ENCODE measurements at places on chromosomes 6 and 20.

DNA sequence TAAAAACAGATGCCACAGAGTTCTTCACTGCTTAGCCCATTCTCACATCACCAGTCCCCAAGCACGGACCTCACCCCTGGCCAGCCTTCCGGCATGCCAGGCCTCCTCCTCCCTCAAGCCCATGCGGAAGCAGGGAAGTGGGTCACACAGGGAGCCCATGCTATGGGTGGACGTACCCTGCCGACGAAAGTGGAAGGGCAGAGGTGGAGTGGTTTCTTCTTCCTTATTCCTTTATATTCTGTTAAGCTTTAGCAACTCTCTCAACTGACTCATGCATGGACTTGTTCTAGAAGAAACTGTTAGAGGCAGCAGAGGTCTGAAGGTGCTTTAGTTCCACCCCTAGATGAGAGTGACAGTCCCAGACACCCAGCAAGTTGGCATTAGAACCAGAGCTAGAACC, 118.6 kb downstream of the LY86 start:
- DNase-seq, result no peak

GRCh38 chr6:72206606-72207005, 320.3 kb downstream of the RIMS1 start:
- DNase-seq, result no peak

DNA sequence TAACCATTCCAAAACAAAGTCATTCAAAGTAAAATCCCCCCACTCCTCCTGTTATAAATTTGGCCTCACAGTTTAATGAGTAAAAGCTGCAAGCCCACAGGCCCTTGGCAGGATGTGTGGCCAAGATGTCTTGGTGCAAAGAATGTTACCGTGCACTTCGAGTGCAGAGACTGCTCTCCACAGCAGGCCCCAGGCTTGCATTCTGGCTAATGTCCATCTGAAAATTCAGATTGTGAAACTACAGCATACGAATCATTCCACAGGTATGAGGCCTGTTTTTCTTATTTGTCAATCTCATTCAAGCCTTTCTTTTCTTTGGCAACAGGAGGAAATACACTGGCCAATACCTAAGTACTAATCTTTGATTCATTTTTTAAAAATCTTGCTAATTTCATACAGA, 7.1 kb downstream of the RPS6KA2 start:
- DNase-seq, result no peak

DNA sequence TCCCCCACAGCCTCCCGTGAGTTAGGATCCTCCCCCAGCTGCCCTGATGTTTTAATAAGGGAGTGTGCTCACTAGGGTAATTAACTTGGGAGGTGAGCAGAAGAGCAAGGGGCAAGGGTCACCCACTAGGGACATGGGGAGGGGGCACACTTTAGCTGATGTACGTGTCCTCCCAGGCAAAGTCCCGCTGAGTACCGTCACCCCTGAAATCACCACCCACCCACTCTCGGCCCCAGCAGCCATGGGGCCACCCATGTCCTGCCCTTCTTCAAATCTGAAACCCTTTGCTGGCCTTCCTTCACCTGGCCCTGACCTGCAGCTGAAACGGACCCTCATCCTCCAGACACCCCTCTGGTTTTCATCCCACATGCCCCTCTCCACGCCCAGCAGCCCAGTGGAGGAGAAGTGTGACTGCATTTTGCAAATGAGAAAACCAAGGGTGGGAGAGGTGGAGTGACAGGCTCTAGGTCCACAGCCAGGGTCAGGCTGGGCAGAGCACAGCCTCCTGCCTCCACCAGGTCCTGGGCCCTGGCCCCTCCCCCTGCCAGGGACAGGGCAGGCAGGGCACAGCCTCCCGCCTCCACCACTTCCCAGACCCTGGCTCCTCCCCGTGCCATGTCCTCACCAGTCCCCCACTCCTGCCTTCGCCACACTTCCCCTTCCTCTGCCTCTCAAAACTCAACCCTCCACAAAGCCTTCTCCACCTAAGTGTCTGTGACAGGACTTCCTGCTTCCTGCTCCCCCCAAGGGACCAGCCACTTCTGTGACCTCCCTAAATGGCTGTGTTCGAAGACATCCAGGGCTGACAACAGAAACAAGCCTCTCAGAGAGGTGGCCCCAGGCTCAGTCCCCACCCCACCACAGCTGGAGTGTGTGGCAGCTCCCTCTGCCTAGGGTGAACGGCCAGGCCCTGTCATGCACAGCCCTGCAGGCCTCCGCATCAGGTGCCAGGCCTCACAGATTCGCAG, 15.1 kb downstream of the ACSS1 start:
- no peak for DNase-seq

DNA sequence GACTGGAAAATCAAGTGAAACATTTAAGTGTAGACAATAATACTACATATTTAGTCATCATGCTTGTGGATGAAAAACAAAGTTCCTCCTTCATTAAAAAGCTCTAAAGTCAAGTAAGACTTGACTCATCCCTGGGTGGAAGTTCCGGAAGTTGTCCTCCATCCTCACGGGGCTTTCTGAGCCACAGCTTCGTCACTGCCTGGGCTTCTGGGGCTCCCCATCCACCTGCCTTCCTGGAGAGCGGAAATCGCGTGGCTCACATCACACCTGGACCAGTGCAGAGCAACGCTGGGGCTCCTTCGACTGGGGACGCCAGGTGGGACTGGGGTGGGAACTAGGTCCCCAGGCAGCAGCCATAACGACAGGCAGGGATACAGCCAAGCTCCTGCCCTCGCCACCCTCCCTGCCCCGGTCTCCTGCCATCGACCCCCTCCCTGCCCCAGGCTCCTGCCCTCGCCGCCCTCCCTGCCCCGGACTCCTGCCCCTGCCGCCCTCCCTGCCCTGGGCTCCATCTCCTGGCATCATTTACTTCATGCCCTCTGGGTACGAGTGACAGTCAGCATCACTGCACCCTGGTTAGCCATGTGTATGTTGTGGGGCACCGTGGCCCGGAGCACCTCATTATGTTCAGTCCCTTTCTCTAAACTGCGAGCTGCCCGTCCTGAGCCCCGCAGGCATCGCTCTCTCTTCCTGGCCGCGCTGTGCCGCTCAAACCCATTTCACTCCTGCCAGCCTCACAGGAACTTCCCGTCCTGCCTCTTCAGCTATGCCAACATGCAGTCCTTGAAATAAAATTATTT, 12.9 kb downstream of the THBS2 start:
- DNase-seq, result no peak

- DNase-seq, result no peak
These were observed 31.7 kb downstream of the SLC35A1 start for GRCh38 chr6:87504441-87504840.

DNA sequence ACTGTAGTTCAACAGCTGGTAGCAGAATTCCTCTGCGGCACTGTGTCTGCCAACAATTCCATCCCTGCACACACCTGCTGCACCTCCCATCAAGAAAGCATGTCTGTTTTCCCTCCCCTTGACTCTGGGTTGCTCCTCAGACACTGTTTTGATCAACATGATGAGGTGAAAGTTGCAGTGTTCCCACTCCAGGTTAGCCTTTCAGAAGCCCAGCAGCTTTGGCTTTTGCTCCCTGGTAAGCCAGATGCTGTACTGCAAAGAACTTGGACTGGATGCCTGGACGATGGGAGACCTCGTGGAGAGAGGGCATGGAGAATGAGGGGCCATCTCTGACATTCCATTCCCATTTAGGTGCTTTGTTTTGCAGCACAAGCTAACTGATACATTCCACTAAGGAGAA, 79.1 kb upstream of the MAFB start:
- no peak for DNase-seq

DNA sequence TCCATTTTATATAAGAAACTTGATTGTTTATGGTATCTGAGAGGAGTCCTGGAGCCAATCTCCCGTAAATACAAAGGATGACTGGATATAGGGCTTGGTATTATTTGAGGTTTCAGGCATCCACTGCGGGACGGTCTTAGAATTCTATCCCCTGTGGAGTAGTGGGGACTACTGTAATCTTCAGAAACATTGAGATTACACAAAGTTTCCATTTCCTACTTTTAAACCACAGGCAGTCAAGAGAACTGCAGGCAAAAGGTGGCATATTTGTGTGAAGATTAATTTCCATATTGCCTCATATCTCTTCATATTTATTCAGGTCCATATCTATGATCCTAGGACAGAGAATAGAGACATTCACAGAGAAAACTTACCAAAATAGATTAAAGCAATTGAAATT, 586.2 kb downstream of the PHF3 start:
- no peak for DNase-seq

- DNase-seq, result no peak
These were observed 69.0 kb downstream of the MOCS1 start for GRCh38 chr6:39865011-39865888.

GRCh38 chr20:10581823-10582222, 92.0 kb downstream of the JAG1 start:
- no peak for DNase-seq

GRCh38 chr6:6751619-6752023, 163.1 kb downstream of the LY86 start:
- DNase-seq, result no peak

DNA sequence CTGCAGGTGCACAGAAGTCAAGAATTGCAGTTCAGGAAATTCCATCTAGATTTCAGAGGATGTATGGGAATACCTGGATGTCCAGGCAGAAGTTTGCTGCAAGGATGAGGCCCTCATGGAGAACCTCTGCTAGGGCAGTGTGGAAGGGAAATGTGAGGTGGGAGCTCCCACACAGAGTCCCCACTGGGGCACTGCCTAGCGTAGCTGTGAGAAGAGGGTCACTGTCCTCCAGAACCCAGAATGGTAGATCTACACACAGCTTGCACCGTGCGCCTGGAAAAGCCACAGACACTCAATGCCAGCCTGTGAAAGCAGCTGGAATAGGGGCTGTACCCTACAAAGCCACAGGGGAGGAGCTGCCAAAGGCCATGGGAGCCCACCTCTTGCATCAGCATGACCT, 681.4 kb downstream of the EPHA7 start:
- DNase-seq, result no peak

DNA sequence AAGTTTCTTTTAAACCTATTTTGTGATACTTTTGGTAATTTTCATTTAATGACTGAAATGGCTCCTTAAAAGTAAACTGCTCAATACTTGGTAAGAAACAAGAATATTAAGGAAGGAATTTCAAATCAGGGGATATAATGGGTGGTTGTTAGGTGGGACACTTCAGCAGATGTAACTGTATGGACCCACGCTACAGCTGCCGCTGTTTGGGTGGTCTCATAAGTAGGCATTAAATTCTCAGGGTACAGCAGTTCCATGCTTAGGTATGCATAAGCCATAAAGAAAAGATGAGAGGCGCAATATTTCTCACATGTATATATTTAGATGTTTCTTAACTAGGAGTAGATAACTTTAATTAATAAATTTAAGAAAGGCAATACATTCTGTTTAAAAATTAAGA, 35.0 kb downstream of the COL19A1 start:
- no peak for DNase-seq

DNA sequence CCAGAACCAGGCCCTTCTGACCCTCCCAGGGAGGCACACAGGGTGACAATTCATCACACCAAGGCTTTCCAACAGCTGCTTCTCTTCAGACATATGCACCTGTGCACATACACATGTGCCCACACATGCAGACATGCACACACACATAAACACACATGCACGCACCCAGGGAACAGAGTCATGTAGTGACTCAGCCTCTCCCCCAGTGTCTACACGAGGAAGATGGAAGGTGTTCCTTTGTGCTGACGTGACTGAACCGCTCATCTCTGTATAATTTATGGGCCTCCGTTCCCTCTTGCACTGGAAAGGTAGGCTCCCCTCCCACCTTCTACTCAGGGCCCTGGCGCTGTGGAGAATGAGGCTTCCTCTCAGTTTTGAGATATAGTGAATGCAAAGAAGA, 23.8 kb upstream of the PLEKHG1 start:
- no peak for DNase-seq

GRCh38 chr20:49677777-49678758, 35.6 kb downstream of the B4GALT5 start:
- no peak for DNase-seq

DNA sequence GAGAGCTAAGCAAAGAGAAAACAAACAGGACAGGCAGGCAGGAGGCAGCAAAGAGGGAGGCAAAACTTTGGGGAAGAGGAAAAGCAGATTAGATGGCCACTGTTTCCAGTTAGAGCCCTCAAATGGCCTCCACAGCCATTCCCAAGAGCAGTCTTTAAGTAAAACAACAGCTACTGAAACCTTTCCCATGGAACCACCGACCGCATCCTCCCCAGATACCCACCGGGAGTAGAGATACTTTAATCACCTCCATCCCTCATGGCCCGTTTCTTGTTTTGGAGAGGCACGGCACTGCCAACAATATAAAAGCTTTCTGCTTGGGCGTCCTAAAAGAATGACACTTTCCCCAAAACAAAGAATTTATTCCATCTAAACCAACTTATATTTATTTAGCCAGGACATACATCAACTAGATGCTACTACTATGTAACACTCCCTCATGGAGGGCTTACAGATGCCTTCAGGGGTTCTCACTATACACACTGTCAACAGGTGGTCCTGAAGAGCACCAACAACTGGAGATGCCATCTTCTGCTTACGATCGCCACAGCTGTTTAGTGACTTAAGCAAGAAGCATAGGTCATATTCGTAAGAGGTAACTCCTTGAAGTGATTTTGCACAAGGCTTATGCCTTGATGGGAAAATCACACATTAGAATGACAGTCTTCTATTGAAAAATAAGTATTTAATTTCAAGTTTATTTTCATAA, 43.4 kb downstream of the CNKSR3 start:
- no peak for DNase-seq

DNA sequence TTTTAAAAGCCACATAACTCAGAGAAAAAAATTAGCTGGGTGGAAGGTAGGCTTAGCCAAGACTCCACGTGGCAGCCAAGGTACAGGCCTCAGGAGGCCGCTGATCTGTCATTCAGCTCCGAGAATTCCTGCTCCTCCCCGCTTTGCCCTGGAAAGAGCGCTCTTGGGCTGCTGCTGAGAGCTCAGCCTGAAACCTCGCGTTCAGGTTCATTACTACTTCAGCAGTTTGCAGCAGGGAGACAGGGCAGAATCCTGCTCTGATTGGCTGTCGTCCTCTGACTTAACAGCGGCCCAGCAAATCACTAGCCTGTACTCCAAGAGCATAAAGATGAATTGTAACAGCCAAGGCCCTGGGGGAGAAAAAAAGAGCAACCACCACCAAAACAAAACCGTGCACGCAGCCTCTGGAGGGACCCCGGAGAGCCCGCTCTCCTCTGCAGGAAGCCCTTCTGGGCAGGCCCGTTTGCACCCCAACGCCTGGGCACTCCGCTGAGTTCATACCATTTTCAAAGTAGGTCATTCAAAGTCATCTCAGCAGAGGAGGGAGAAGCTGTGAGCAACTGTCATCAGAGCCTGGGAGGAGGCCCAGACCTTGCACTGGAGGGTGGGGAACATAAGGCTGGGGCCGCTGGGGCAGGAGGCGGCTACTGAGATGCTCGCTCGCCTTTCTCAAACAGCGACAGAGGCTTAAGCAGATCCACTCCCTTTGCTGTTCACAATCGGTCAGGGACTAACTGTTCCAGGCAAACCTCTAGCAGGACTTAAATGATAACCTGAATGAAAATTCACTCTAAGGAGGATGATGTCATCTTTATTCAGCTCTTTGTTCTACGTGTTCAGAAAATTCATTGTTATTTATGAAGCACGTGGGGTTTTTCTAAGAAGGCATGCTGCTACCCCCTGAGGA, 42.3 kb upstream of the ATXN1 start:
- DNase-seq, result no peak

- no peak for DNase-seq
These were observed 22.2 kb downstream of the TNXB start for GRCh38 chr6:32086661-32087573.

All from vagina (tissue), 2 donors.